MM.1S (cell line): ENCODE measurements at places on chromosomes 7 and 10.

DNA sequence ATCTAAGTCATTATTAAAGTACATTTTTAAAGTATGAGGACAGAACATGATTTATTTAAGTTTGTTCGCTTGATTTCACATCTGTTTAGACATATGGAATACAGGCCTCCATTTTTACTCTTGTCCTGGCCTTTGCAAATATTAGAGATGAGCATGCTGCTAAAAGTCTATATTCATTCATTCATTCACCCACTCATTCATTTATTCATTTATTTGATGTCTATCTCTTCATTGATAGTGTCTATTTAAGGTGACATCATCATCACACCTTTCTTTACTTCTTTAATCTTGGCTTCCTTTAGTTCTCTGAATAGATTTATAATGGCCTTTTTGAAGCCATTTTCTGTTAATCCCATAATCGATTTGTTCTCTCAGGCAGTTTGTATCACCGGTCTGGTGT lies 68.0 kb downstream of the THNSL1 start:
- DNase-seq: no peak

- peak; percentile 96 for DNase-seq
Observed at GRCh38 chr10:119120413-119120867, 16.5 kb downstream of the DENND10 start.

DNA sequence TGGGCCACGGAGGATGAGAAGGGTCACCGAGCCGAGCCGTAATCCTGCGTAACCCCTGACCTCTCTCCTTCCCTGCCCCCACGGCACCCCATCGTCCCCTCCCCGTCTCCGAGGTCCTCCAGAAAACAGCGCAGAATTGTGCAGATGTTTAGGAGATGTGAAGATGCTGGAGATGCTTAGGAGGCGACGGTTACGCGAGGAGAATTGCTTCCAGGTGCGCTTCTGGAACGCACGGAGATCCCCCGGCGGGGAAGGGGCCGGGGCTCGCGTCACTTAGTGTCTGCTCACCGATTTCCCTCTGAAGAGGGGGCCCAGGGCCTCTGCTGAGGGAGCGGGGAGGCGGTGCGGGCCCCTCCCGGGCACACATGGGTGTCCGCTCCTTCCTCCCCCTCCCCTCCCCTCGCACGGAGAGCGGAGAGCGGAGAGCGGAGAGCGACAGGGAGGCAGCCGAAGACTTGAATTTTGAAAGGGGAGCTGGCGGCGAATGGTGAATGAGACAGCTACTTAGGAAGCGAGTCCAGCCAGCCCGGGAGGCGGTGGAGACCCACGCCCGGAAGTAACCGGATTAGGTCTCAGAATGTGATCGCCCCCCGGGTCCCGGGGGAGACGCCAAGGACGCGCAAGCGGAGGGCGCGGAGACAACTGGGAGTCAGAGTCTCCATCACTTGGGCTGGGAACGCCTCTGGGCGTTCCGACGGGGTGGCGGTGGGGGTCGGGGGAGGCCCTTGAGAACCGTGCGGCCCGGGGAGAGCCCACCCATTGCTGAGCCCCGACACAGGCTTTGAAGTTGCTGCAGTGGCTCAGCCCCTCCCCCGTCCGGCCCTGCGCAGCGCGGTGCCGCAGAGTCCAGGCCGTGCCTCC lies 8.7 kb upstream of the EN2 start:
- DNase-seq: no peak

GRCh38 chr10:87761892-87762291 lies 56.1 kb downstream of the ATAD1 start:
- no peak for DNase-seq

GRCh38 chr7:95595746-95596197 lies 544 bp downstream of the PDK4 start:
- DNase-seq: no peak

DNA sequence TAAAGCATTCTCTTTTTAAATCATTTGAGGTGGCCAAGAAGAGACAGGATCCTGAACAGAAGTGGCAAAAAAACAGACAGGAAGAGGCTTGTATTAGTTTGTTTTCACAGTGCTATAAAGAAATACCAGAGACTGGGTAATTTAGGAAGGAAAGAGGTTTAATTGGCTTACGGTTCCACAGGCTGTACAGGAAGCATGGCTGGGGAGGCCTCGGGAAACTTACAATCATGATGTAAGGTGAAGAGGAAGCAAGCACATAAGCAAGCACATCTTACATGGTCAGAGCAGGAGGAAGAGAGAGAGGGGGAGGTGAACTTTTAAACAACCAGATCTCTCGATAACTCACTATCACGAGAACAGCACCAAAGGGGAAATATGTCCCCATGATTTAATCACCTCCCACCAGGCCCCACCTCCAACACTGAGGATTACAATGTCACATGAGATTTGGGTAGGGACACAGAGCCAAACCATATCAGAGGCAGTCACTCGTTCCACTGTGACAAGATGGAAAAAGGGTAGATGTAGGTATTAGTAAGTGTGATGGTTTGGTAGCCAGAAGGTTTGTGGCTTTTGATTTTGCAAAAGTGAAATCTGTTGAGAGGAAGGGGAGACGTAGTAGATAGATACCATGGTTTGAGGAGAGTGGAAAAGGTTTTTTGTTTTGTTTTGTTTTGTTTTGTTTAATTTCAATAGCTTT lies 5.1 kb downstream of the MSRB2 start:
- DNase-seq: no peak

DNA sequence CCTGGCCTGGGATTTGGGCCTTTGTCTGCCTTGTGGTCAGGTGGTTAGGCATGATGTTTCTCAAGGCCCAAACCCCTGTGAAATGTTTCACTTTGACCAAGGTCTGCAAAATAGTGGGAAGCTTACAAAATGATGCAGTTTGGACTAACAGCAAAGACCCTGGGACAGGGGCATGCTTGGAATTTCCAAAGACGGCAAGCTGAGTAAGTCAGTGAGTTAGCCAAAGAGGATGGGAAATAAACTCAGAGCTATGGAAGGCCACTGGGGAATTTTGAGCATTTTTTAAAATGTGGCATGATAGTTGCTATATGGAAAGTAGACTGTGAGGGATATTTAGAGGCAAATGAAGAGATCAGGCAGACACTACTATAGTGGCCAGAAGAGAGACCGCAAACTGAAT lies 31.6 kb upstream of the PPP1R3C start:
- DNase-seq: no peak

GRCh38 chr7:87475359-87476178 lies at the start of gene ABCB4:
TSS of gene ABCB4 (minus strand) at chr7:87475680. CDS start at chr7:87475465, 215 bp downstream.
- no peak for DNase-seq

DNA sequence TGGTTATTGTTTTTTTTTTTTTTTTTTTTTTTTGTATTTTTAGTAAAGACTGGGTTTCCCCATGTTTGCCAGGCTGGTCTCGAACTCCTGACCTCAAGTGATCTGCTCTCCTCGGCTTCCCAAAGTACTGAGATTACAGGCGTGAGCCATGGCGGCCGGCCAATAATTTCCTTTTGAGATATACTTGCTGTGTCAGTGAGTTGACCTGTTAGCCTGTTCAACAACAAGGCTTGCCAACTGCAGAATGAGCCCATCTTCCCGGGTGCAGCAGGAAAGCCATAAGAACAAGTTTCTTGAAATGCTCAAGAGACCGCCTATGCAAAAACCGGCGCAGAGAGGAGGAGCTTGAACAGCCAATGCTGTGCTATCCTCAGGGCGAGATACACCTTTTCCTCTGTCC lies 112.5 kb downstream of the PRPF18 start:
- DNase-seq: no peak

DNA sequence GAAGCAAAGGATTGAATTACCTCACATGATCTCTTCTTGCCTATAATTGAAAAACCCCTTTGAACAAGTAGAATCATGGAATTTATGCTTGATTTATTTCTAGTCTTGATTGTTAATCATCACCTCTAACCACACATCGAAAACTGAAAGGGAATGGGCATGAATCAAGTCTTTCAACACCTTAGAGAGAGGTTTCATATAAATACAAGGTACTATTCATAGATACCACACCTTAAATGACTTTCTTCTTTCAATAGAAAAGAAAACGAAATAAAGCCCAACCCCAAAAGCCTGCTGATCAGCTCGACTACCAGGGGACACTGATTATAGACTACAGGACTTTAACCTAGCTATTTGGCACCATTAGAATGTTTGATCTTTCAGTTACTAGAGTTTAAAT lies 128.6 kb upstream of the PTPRZ1 start:
- DNase-seq: peak; percentile 78

DNA sequence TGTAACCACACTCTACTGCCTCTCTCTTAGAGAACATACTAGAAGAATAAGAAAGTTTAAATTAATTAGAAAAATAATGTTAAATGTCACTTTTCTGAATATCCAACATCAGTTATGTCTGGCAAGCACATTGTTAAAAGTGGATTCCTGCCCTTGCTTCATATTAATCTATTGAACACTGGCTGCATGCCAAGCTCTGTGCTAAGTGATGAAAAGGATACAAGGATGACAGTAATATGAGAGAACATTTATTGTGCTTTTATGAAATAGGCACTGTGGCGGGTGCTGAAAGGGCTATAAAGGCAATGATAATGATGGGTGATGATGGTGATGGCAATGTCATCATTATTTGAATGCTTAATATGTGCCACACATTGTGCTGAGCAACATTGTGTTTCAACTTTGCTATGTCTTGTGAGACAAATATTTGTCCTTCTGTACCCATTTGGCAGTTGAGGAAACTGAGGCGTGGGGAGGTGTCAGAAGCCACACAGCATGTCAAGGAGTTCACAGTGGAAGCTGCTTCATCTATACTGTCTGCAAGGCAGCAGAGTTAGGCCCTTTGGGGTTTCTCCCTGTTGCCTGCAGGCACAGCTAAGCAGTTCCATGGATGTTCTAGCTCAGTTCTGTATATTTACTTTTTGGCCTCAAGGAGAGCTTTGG lies 64.2 kb upstream of the RAPGEF5 start:
- DNase-seq: no peak

GRCh38 chr10:13706604-13707003 lies 119.8 kb downstream of the PRPF18 start:
- no peak for DNase-seq

DNA sequence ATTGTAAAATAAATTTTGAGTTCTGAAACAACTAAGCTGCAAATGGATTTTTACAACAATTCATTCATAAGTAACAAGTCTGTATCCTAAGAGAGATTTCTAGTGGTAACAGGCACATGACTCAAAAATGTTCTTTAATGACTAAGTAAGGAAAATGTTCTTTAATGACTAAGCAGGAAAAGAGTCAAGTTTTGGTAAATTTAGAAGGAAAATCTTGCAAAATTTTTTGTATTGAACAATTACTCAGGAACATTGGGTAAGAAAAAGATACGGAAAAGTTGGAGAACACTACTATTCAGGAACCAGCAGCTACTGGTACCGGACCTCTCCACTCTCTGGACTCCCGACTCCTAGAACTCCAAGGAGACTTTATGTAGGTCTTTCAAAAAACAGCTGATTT lies 33.5 kb downstream of the HYCC1 start:
- DNase-seq: no peak

DNA sequence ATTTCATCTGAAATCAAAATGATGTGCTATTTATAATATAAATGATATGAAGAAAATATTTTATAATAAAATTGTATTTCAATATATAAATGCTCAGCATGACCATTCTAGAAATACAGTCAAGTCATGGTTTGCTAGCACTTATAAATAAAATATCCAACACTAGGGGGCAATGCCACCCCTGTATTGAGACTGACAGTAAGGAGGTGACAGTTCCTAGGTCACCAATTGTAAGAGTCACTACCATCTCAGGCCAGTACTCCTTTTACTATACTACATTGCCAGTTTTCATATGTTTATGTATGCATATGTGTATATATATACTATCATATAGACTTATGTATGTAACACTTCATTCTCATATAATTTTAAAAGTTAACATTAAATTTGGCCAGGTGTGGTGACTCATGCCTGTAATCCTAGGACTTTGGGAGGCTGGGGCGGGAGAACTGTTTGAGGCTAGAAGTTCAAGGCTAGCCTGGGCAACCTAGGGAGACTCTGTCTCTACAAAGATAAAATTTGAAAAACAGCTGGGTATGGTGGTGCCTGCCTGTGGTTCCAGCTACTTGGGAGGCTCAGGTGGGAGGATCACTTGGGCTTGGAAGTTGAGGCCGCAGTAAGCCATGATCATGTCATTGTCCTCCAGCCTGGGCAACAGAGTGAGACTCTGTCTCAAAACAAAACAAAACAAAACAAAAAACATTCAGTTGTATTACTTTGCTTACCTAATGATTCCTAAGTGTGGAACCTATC lies 2.4 kb upstream of the CNOT4 start:
- peak; percentile 91 for DNase-seq
